Aorta (tissue), 5 donors: ENCODE measurements at places on chromosomes 11 and 22.

GRCh38 chr22:41308054-41308453 lies 6.7 kb downstream of the ZC3H7B start:
- DNase-seq, result no peak

DNA sequence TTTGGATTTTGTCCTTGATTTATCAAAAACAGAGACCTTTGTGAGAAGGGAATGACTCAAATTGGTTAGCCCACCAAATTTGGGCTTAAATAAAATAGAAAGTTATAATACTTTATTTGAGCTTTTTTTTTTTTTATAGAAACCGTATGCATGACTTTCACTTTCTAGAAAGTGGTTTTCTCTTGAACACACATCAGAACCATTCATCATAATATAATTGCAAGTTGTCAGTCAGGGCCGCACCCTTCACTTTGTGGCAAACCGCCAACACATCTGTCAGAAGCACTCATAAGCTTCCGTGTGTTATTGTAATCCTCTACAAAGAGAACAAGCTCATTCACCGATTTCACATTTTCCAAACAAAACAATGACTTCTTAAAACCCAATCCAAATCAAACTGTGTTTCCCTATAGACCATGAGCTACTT lies 76.1 kb downstream of the SOX6 start:
- DNase-seq, result no peak

DNA sequence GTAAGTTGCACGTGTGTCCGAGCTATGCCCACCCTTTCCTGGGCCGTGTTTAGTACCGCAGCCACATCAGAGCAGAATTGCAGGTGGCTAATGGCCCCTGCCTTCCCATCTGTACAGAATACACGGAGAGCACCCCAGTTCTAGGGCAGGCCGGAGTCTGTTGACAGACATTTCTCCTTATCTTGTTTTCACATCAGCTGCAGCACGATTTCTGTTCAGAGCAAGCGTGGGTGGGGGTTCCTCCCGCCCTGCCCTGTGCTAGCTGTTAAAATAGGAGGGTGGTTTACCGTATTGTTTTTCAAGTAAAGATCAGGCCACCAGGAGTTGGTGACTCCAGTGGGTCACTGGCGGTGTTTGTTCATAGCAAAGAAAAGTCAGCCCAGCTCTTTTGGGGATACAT lies 41.1 kb downstream of the UBASH3B start:
- DNase-seq, result no peak

GRCh38 chr11:87443707-87444106 lies 406.0 kb downstream of the TMEM135 start:
- no peak for DNase-seq

GRCh38 chr22:44398856-44399837 lies 86.4 kb upstream of the SHISAL1 start:
- DNase-seq, result no peak

GRCh38 chr22:36862251-36863242 lies 1.7 kb downstream of the NCF4 start:
- DNase-seq, result no peak

GRCh38 chr11:71548716-71549151 lies 514 bp downstream of the KRTAP5-9 start:
- peak; percentile 61 for DNase-seq

DNA sequence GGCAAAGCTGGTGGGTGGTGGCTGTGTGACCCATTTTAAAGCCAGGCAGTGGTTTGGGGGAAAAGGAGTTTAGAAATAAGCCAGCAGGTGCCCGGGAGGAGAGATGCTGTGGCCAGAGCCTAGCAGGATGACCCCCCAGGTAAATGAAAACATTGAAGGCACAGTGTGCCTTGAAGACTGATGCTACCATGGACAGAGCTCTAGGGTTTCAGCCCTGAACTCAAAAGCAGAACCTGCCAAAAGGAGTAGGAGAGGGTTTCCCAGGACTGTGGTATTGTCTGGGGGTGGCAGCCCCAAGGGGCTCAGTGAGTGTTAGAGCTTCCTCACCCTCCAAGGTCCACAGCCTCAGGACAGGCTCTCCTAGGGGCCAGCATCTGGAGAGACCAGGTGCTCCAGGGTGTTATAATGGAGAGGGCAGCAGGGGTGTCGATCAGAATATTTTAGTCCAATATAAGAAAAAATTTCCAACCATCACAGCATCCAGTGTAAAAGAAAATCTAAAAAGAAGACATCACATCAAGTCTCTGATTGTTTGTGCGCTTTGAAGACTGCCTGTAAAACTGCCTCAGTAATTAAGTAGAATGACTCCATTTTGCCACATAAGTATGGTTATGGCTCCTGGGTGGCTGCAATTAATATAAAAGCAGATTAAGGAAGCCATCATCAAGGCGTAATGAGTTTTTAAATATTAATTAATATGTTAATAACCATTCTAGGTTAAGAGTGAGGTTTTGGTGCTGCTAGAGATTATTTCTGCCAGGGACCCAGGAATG lies 88.6 kb upstream of the LMO1 start:
- DNase-seq, result no peak

DNA sequence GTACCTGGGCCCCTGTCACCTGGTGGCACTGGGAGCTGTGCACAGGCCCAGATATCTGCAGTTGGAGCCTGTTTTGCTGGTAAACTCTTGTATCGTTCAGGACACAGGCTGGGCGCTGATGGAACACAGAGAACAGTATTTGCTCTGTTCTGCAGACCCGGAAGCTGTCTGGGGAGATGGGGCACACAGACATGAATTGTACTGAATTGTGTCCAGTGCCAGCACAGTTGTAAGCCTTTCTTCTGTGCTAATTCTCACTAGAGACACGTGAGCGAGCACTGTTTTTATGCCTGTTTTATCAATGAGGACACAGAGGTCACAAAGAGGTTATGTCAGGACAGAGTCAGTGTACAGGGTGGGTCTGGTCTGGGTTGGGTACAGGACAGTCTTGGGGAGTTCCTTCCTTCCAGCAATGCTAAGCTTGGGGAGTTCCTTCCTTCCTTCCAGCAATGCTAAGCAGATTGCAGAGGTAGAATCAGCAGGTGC lies 24.4 kb upstream of the ACR start:
- peak; percentile 43 for DNase-seq

- DNase-seq, result no peak
These were observed 175.2 kb downstream of the WNT11 start for GRCh38 chr11:76030968-76031590.

DNA sequence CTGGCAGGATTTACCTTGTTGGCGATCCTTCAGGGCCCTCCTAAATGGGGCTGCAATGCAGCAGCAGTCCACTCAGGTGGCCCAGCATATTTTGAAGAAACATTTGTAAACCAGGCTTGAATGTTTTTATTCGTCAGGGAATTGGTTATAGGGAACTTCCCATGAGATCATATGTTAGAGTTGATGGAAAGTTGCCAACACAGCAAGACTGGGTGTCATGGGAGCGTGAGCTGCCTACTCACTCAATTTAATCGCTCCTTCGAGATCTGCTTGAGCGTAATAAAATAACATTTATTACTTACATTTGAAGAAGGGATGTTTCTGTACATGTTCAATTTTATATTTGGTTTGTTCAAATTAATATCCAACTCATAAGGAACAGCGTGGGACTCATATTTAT lies 19.4 kb downstream of the OR2AT4 start:
- no peak for DNase-seq

DNA sequence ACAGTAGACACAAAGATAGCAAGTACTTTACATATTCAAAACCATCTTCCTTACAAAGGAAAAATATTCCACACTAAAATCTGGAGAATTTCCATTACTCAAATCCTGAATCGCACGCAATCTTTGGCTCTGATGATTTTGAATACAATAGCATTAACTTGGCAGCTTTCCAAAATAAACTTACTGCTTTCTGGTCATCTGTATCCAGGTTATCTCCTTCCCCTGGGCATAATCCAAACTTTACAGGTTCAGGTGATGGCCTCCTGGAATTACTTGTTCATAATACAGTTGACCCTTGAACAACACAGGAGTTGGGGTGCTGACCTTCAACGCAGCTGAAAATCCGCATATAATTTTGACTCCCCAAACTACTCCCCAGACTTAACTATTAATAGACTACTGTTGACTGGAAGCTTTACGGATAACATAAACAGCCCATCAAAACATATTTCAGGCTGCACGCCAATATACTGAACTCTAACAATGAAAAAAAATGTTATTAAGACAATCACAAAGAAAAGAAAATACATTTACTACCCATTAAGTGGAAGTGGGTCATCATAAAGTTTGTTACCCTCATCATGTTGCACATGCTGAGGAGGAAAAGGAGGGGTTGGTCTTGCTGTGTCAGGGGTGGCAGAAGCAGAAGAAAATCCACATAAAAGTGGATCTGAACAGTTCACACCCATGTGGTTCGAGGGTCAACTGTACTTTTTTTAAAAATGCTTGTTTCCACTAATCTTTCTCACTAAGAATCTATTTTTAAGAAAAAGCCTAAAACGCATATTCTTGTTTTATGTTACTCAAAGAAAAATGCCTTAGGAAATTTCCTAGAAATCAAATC lies 6.5 kb downstream of the MTMR2 start:
- no peak for DNase-seq
